Bone marrow (tissue), 2 donors: ENCODE measurements at places on chromosomes 11 and 22.

GRCh38 chr11:105935791-105936190 lies 86.2 kb downstream of the MSANTD4 start:
- no peak for DNase-seq

DNA sequence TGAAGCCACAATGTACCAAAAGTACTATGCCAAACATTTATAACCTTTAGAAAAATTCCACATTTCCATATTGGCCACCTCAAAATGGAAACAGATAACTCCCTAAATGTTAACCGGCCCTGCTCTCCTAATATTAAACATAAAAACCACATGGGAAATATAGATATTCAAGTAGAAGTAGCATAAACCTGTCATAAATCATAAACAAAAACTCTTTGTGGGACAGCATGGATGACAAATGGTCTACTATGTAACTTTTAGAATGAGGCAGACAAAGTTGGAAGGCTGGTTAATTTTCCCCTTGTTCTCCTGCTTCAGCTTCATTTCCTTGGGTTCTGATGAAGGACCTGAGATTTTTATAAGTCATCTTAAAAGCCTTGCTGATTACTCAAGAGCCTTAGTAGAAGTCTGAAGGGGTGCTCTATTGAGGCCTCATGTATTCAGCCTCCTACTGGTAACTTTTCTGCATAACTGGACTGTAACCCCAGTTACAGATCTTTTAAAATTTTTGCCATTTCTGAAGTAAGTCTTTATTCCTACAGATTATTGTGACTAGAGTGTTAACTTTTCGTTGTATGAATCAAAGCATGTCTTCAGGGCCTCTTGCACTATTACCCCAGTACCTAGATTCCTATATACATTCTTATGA lies 116.4 kb downstream of the STIM1 start:
- DNase-seq: no peak

DNA sequence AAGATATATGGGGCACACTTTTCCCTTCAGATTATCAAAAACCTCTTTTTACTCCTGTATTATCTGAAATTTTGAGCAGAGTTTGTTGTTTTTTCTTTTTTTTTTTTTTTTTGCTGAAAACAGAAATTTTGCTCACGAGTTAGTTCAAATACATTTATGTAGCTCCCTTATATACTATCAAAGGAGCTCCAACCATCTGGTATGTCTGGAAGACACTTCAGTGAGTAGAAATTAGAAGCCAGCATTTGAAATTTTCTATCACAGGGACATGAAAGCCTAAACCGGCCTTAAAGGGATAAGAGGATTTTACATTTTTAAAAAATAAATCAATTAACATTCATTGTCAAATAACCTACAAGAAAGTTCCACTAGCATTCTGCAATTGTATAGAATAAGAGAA lies 73.3 kb downstream of the DDIAS start:
- DNase-seq: no peak

DNA sequence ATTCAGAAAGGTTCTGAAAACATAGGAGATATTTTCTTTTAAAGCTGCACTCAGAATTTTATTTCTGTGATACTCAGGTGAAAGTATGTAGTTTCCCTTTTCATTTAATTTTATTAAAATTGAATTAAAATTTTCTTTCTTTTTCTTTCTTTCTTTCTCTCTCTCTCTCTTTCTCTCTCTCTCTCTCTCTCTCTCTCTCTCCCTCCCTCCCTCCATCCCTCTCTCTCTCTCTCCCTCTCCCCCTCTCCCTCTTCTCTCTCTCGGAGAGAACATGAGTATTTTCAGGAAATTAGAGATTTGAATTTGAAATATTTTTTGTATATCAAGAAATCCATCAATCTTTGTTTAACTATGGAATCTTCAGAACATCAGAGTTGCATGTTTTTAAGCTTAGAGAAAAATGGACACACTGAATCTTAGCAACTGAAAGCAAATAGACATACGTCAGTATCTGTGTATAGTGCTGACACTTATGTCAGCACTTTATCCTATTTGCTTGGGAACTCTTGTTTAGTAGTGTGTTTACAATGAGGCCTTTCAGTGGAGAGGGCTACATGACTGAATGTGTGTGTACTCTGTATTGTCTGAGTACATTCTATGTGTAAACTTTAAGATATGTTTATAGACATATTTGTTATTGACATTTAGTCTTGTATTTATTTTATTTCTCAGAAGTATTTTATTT lies 44.5 kb downstream of the PDE3B start:
- DNase-seq: no peak

DNA sequence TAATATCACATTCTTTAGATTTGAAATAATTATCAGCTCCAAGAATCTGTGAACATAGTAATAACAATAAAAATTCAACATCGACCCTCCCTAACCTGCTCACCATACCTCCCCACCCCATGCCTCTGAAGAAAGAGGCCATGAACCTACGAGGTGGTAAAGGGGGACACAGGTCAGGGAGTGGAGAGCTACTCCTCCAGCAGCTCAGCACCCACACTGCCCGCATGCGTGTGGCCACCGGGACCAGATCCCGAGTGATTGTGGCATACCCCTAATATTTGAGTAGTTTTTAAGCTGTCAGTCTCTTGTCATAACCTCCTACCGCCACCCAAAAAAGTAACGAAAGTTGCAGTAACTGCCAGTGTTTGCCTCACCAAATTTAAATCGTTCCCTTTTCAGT lies 16.8 kb upstream of the ADSL start:
- no peak for DNase-seq

GRCh38 chr11:122649116-122649515 lies 6.4 kb upstream of the UBASH3B start:
- DNase-seq: no peak

DNA sequence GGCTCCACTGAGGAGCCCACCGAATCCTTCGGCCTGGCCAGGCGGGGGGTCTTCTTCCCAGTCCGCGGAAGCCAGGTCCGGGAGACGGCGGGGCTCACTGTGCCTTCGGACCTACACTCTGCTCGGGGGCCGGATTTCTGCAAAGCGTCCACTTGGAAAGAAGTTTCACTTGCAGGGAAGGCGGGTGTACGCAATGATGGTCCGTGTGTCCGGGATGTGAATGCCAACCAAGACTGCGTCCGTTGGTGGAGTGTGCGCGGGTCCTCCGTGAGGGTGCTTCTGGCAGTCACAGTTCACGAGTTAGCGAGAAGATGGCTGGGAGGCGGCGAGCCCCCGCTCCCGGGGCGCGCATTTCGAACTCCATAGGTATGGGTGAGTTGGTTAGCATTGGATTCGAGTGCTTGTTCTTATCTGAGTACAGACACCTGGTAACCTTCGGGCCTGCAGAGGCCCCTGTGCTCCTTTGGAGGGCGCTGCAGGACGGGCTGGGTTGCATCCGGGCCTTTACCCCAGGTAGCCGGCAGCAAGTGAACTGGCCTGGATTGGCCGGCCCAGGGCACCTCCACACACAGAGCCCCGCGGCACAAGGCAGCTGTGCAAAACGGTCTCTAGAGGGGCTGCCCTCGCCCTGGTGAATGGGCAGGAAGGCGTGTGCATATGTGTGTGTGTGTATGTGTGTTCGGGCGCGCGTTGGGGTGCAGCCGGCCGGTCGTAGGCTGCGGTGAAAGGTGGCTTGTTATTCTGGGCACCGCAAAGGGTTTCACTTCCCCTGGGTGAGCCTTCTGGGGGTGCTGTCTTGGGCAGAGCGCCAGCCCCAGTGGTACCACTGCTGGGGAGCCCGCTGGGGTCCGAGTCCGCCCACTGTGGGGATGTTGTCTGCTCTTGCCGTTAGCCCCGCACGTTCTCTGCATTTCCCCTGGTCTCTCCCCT lies 13.3 kb upstream of the CYP2R1 start:
- peak; percentile 26 for DNase-seq

DNA sequence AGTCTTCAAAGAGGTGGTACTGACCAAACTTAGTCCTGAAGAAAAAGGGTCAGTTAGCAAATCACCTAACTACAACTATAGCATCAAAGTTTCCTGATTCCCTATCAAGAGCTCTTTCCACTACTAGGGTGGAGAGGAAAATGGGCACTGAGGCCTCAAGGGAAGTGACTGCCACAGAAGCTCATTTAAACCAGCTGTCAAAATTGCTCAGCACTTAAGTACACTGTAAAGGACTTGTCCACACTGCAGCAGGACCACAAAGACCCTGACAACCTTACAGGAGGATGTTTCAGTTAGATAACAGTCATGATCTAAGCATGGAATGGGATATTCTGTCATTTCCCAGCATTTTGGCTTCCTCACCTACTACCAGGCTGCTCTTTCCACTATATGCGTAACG lies 33.0 kb downstream of the FAM168A start:
- no peak for DNase-seq

DNA sequence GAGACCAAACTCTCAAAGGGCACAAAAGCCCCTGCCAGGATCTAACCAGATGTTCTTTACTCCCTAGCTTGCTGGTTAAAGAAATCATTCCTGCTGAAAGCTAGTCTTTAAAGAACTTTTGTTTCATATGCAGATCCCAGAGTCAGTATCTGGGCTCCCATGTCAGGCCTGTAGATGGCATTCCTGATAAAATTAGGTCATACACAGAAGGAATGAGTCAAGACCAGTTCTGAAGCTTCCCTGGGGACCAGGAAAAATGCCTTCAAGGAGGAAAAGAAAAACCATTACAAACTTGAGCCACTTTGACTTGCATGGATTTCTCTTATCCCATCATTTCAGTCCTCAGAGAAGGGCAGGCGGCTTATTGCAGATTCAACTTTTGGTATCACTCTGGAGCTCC lies 5.9 kb downstream of the DBX1 start:
- DNase-seq: no peak

GRCh38 chr11:77129842-77130756 lies 2.1 kb downstream of the MYO7A start:
- DNase-seq: no peak

DNA sequence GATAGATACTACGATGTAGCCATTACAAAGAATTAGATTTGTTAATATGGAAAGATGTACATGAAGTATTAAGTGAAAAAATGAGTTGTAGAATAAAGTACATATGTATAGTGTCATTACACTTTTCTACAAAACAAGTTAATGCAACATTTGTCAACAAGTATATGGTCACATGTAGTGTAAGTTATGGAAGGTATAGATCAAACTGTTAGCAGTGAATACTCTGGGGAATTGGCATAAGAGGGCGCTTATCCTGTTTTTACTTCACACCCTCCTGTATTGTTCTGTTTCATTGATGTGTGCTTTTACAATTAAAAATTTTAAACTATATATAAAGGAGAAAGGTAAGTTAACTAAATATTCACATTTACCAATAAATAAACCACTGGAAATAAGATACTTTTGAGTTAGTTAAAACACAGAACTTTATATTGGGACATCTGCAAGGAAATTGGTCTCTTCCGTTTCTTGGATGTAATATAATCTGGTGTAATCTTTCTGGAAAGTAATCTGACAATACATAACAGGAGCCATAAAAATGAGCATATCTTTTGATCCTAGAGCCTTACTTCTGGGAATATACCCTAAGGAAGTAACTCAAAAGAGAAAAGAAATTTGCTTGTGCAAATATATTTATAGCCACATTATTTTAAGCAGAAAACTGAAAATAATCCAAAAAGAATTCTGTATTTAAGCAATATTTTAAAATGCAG lies 34.5 kb downstream of the CSTPP1 start:
- no peak for DNase-seq

DNA sequence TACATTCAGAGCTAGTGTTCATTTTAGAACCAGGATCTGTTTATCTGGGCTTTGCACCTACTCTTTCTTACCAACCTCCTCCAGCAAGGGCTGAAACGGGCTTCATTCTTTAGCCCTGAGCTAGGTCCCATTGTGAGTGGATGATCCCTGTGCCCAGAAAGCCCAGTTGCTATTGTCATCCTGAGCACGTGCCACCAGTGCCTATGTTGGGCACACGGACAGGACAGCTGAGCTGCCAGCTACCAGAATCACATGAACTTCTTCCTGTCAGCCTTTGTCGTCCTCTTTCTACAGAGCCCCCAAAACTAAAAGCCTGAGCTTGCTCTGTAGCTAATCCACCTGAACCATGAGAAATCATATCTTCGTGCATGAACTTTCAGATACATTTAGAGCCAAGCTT lies 74.4 kb upstream of the NTM start:
- DNase-seq: no peak

GRCh38 chr22:28015676-28016601 lies 96.9 kb upstream of the PITPNB start:
- no peak for DNase-seq

- no peak for DNase-seq
Observed at GRCh38 chr11:94144216-94144615, 15.6 kb downstream of the PANX1 start.

DNA sequence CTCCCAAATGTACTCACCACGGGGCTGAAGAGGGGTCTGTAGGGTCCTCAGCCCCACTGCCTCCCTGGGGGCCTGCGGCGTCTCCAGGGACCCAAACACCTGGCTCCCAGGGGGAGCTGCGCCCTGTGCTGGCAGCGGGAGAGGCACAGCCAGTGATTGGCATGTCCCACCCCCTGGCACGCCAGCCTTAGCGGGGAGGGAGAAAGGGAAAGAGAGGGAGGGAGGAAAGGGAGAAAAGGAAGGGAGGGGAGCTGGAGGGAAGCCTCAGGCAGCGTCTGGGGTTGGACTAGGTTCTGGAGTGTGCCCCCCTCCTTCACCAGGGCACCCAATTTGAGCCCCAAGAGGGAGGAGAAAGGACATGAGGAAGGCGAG lies at the start of gene CHRM1:
TSS of gene CHRM1 (minus strand) at position 163 of the 372 bp plus-strand sequence. CDS start 10,263 bp downstream, outside the sequence.
- no peak for DNase-seq

- DNase-seq: no peak
Observed at GRCh38 chr11:97361812-97362378, 972.1 kb downstream of the JRKL start.

DNA sequence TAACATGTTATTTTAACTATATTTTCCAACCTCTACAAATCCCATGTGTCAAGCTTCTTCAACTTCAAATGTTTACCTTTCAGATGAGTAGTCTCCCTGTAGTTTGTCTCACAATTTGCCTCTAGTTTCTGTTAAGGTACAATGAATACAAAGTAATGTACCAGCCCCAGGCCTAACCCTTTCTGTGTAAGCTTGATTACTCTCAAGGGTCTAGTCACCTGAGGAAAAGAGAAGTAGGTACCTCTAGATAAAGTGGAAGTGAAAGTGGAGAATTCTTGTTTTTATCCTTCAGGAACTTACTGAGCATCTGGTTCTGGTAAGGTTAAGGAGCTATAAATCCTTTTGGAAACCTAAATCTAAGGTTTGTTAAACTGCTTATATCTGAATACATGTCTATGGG lies at the start of gene OR51A7:
TSS of gene OR51A7 (plus strand) at position 300 of the 400 bp plus-strand sequence. CDS start 3,587 bp downstream, outside the sequence.
- DNase-seq: no peak

DNA sequence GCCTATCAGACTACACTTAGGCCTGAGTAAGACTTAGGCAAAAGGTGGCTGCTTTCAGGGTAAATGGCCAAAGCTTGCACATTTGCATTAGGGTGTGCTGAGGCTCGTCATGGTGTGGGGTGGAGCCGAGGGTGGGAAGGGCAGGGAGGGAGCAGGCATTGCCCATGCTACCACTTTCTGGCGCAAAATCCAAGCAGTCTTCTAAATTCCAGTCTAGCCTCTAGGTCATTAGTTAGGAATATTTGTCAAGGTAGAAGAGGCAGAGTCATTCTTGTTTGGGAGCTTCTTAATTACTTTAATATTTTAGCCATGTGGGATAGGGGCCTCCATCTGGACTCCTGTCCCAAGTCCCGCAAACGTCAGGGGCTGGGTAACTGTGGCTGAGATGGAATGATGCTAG lies 28.6 kb downstream of the SCUBE1 start:
- DNase-seq: no peak

- DNase-seq: no peak
Observed at GRCh38 chr11:107078375-107078774, 60.1 kb upstream of the GUCY1A2 start.

GRCh38 chr11:113273720-113274119 lies 40.7 kb upstream of the TTC12 start:
- DNase-seq: no peak

- no peak for DNase-seq
Observed at GRCh38 chr11:68724293-68724692, 27.0 kb downstream of the TESMIN start.

GRCh38 chr11:122232985-122233384 lies 117.0 kb upstream of the BLID start:
- DNase-seq: no peak
